ENCODE measurements at places on chromosomes 5 and 9. TPM values are rescaled to one million over a fixed set of nuclear protein-coding genes. Genes with fewer than 3 reads are reported as not detected.

TTC16 gene
- polyA plus RNA-seq, result 0.28 TPM

FAM240B gene
- not detected for polyA plus RNA-seq

PCDHGB3 gene
- not detected for polyA plus RNA-seq

GGTA1 gene
- not detected for polyA plus RNA-seq

C1QTNF3 gene
- polyA plus RNA-seq, result 0.42 TPM

OR1J4 gene
- polyA plus RNA-seq, result not detected

PRUNE2 gene
- 0.30 TPM for polyA plus RNA-seq

SMIM33 gene
- polyA plus RNA-seq, result 0.74 TPM

FOXD4 gene
- polyA plus RNA-seq, result not detected

ABO gene
- polyA plus RNA-seq, result not detected

TMEM252 gene
- not detected for polyA plus RNA-seq

ANKRD18A gene
- polyA plus RNA-seq, result 0.49 TPM

FABP6 gene
- not detected for polyA plus RNA-seq

SLC34A1 gene
- polyA plus RNA-seq, result not detected

GBGT1 gene
- polyA plus RNA-seq, result not detected

ZBED3 gene
- polyA plus RNA-seq, result 0.07 TPM

MUSK gene
- not detected for polyA plus RNA-seq

GPR150 gene
- 0.69 TPM for polyA plus RNA-seq
